Right lung (tissue), 10 donors: ENCODE measurements at places on chromosomes 7 and 10.

DNA sequence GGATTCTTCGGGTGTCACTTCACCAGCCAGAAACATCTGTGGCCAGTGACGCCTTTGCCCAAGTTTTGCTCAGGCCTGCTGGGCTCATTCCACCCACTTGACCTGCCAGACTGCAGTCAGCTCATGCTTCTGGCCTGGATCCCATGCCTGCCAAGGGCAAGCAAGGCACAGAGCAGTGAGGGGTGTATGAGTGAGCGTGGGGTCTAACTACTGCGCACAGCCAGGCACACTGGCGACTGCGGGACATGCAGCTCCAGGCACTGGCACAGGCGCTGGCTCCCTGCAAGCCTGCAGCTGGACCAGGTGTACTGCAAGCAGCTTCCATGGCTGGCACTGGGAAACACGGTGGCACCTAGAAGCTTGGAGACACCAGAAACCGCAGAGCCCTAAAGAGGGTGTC is 80.1 kb downstream of the MTERF1 start:
- no peak for DNase-seq

DNA sequence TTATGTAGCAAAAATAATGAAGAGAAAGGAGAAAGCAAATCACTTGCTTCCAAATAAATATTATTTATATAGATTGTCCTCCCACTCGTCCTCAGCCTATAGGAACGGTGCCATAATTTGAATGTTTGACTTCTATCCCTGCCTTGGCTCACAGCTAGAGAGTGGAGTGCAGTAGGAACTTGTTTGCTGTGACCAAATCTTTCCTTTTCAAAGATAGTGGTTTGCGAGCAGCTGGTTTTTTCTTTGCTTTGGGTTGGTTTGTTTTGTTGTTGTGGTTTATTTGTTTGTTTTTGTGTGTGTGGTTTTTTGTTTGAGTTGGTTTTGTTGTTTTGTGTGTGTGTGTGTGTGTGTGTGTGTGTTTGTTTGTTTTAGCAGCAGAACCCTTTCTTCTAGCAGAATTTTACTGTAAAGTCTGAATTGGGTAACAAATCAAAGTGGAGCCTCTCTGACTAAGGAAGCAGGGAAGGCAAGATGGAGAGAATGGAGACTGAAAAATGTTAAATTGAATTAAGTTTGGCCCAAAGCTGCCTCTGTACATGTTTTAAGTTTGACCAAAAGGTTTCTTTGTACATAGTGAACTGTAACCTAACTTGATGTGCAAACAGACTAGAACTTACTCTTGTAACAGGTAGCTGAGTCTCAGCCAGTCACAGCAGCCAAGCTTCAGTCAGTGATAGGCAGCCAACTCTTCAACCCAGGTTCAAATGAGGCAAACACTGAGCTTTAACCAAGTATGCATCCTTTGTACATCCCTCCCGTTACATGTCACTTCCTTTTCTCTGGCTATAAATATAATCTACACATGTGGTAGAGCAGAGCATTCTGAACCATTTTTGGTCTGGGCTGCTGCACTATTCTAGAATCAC is 149.5 kb upstream of the LRGUK start:
- no peak for DNase-seq

DNA sequence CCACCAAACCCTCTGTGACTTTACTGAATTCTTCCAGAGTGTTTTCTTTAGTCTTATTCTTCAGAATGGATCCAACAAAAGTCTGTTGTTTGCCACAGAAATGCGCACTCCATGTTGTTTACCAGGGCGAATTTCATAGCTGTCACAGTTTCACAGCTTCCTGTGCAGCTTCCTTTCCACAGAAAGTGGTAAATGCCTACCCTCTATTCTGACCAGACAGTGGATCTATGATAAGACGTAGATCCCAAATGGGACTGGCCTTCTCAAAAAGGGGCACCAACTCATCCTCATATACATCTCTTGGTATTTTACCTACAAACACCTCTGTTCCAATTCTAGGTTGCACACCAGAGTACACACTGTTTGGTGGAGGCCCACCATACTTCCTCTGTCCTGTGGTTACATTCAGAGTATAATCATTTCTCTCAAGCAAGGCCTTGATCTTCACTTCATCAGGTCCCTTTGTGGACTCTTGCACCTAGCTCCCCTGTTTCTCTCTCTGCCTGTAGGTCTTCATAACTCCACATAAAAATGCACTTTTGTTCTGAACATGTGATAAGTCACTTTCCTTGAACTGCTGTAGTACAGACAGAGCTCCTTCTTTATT is 91.7 kb downstream of the MLLT10 start:
- DNase-seq: no peak

GRCh38 chr7:46290374-46291049 is 369.4 kb upstream of the IGFBP3 start:
- DNase-seq: no peak

DNA sequence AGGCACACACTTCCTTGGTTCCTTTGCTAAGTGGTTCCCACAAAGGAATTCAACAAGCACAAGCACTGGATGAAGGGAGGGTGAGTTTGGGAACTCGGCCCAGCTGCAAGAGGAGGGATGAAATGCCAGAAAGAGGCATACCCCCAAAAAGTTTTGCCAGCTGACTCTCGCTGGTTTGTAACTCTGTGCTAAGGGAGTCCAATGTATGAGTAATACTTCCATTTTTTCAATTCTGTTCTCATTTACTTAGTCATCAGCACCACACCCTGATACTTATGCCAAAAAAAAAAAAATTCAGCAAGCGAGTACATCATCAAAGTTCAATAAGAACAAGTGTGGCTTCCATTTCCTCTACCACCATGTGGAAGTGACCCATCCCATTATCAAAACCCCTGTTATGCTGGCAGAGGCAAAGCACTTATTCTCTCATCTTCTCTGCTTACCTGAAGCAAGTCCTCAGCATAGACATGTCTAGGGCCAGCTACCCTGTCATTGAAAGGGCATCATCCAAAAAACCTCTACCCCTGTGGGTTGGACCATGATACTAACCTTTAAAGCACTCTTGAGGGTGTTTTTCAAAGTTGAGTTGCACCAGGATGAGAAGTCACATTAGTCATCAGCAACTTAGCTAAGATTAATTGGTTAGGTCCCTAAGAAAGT is 6.9 kb upstream of the HYCC1 start:
- no peak for DNase-seq

- DNase-seq: peak; percentile 26
These were observed 107.2 kb upstream of the TCF7L2 start for GRCh38 chr10:112842832-112843360.

DNA sequence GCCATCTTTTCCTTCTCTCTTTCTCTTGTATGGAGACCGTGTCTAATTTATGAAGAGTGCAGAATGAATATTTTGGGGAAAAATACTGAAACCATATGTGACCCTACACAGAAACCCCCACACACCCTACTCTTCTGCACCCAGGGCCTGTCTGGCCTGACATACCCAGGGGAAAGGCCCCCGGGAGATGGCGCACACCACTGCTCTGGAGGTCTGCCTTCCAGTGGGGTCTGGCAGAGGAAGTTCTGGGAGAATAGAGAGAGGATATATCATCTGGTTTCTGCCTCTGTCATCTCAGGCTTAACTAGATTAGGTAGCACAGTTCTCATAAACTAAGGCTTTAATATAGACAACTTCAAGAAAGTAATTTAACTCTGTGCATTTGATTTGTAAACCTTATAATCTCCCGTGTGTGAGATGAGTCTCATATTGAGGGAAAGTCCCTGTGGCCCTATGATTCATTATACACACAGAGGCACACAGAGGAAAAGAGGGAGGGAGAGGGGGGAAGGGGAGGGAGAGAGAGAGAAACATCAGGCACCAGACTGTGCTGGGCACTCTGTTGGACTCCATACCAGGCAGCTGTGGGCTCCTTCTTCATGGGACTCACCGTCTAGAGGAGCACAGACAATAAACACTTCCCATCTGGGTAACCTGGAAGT is 123.3 kb downstream of the AOAH start:
- DNase-seq: no peak

GRCh38 chr10:16009785-16010184 is 149.5 kb upstream of the MINDY3 start:
- no peak for DNase-seq

- DNase-seq: peak; percentile 61
These were observed 72.0 kb downstream of the SLC37A3 start for GRCh38 chr7:140326116-140326928.

- DNase-seq: no peak
These were observed 21.8 kb downstream of the PRSS2 start for GRCh38 chr7:142792593-142792992.

- peak; percentile 48 for DNase-seq
These were observed 18.7 kb upstream of the ZNF488 start for GRCh38 chr10:47402641-47403301.

DNA sequence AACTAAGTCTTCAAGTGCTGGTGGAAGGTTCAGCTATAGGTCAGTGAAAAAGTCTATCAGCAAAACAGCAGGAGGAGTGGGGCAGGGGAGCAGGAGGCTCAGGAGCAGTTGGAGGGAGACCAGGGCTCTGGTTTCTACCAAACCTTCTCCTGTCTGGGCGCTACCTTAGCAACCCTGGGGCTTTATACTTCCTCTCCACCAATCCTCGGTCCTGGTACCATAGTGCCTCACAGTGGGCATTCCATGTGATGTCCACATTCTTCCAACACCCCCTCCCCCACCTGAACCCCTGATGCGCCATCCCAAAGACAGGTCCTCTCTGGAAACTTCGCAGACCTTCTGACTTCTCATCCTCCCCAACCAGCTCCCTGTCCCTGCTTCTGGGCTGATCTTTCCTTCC is 25.3 kb upstream of the ACSM6 start:
- DNase-seq: no peak

GRCh38 chr10:2401459-2401858 is 664.1 kb upstream of the ADARB2 start:
- no peak for DNase-seq

- peak; percentile 37 for DNase-seq
These were observed 554 bp downstream of the CSGALNACT2 start for GRCh38 chr10:43138757-43139241.

DNA sequence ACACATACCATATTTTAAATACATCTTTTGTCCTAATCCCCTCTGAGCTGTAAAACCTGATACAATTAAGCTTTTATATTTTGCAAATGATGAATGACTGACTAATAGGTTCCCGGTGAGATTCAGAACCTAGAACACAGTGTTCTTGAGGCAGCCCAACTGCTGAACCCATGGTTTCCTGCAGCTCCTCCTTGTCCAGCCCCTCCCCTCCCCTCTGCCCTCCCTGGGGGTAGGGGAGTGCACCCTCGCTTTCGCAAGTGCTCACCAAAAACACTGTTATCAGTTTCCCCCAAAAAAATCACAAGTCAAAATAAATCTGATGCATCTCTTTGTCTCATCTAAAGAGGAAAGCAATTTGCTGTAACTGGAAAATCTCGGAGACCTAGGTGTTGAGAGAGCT is 602.8 kb downstream of the KCNMA1 start:
- no peak for DNase-seq

GRCh38 chr10:92761571-92761970 is 71.8 kb downstream of the HHEX start:
- DNase-seq: no peak

DNA sequence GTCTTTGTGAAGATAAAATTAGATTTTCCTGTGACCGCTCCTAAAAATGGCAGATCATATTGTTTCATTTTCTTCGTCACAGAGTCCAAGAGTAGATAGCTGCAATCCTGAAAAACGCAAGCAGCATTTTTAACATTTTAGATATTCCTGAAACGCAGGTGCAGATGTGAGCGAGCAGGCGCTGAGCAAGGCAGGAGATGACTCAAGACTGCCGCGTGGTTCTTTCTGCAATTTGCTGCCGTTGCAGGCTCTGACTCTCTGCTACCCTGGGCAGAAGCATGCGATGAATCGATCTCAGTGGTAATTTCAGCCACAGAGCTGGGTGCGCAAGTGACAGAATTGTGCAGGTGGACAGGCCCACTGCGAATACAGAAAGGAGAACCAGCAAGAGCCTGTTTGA is 331.9 kb downstream of the ACTR3B start:
- no peak for DNase-seq

DNA sequence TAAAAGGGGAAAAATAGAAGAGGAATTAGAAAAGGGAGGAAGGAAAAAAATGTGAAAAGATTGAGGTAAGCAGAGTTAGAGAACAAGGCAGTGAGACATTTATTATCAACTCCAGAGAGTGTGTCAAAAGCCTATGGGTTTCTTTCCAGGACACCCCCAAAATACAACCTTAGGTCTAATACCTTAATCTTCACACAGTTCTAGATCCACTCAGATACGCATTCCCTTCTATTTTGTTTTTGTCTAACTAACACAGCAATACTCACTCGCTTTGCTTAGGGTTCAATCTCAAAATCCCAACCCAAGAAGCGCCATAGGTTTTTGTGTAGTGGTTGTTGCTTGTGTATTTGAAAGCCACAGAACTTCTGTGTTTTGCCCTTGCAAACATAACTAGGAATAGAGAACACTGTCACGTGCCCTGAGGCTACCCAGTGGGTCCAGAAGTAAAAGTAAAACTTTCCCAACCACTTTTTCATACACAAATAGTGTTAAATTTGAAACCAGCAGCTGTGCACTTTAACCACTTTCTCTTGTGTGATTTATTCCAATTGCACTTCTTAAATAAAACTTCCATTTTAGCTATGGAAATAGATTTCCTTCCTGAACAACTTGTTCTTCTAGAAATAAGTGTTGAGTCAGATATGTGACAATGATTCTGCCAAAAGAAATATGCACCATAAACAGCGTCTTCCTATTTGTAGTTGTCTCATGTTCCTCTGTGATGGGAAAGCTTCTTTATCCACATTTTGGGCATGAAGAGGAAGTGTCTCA is 414.7 kb upstream of the GHITM start:
- no peak for DNase-seq

DNA sequence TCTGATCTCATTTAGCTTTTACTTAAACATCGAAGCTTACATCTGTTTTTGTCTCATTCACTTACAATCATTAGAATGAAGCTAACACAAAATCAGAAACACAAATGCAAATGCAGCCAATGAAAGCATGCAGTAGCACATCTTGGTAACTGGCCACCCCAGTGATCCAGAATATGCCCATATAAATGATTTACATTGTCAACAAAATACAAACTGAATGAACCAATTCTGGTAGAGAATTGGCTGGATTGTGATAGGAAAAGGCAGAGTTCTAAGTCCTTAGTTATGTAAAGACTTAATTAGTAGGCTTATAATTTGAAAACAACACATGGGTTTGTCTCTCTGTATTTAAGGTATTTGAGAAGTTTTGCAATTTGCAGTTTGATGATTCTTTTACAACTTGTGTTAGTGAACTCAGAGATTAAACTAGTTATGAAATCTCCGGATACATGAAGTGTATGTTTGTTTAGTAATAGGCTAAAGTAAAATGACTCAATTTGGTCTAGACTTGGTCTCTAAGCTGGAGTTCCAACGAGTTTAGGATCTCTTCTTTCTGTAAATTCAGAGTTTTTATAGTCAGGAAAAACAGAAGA is 21.2 kb downstream of the TECTB start:
- DNase-seq: no peak
